Stimulated activated CD4-positive, alpha-beta T cell treated with anti-CD3 and anti-CD28 coated beads, TNF-alpha, amount 100 ng/mL, for 48 hours (primary cell): ENCODE measurements at places on chromosomes 7 and 10.

DNA sequence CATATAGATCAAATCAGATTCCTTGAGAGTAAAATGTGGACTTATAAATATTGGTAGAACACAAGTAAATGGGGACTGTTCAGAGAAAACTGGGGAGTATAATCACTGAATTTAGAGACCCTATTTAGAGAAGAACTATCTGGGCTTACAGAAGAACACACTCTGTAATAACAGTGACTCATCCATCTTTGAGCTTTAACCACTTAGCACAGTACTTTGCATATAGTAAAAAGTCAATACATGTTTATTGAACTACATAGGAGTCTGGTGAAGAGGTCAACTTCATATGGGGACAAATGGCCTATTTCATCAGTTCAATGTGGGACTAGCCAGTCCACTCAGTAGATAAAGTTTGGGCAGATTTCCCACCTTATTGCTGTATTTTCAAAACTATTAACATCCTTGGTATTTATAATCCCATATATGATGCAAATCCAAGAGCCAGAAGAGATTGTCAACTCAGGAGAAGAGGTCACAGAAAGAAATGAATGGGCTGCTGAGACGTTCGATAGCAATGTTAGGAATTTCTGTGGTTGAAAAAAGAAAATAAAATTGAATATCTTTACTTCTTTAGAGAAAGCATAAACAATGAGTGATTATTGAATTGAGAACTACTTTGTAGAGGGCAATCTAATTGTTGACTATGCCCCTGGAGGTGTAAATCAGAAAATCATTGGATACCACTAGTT lies 119.3 kb upstream of the CACNA2D1 start:
- no peak for DNase-seq

DNA sequence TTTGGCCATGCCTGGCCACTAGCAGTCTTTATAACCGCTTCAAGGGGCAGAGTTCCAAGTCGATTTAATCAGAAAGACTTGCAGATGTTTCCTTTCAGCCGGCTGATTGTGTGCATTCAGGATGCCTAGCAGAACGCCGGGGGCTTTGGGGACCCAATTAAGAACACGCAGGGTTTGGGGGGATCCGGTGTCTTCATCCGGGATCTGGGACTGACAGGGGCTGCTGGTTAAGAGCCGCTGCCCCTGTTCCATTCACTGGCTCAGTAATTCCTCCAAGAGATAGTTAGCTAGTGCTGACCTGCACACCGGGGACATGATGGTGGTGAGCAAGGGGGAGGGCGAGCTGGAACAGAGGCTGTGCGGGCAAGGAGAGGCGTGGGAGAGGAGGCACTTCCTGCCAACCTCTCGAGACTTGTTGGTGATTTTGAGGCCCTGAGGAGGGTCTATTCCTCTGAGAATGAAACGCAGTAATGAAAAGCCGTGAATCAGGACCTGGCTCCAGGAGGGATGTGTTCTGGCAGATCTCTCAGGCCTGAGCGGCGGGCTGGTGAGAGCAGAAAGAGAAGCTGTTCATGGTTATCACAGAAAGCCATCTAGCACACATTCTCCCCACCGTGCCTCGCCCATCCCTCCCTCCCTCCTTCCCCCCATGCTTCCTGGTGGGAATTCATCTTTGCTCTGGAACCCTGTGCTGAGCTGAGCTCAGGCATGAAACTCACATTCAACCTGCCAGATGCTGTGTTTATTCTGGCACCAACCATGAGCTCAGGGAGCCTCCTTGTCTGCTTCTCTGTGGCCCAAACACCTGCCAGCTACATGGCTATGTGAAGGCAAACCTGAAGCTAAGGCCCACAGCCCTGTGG lies 152.0 kb downstream of the CCDC3 start:
- no peak for DNase-seq

DNA sequence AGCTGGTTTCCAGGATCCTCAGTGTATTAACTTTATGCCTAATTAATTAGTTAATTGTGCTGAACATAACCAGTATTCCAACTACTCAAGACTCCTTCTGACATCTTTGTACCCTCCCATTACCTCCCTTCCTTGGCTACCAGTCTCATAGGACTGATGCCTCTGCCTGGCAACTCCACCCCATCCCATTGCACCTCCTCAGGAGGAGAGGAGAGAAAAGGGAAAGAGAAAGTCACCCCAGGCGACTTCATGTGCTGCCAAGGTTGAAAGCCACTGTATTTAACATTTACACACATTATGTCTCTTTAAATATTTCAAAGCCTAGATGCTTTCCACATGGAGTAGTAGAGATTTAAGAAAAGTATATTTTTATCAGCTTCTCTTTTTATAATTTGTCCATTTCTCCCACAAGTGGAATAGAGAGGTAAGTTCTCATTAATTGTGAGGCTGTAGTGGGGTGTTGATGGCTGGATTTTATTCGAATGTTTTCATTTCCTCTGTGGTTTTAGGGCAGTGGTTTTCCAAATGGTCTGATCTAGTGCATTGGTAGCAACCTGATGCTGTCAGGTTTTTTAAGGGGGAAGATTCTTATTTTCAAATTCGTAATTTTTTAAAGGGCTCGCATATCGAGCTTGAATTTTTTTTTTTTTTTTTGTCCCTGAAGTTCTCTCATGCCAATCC lies 148.0 kb downstream of the BICC1 start:
- DNase-seq = no peak

DNA sequence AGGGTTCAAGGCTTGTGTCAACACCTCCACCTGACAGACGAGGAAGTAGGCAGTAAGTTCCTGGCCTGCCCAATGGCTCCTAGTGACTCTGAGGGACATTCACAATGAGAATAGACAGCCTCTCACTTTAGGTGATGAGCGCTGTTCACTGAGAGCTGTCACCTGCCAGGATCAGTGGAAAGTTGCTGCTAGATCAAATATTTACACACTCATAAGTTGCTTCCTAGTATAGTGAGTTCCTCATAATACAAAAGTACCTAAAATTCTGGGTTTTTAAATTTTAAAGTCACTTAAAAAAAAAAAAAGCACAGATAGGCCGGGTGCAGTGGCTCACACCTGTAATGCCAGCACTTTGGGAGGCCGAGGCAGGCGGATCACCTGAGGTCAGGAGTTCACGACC lies 320.8 kb downstream of the PRPF18 start:
- no peak for DNase-seq

DNA sequence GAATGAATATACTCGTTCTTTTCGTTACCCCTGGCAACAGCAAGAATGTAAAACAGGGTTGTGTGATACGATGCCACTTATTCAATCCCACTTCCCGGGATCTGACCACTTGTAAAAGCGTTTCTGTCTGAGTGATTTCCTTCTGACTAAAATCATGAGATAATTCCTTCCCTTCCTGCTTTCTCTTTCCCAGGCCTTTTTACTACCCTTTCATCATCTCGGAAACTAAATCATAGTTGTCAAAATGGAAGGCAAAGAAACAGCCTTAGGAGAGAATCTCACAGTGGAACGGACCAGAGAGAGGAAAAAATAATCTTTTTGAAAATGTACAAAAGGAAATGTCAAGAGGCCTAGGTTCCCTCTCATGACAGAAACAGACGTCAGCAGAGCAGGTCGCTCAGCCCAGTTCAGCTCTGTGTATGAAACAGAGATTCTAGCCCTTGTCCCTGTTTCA lies 29.8 kb downstream of the DIP2C start:
- DNase-seq = no peak

DNA sequence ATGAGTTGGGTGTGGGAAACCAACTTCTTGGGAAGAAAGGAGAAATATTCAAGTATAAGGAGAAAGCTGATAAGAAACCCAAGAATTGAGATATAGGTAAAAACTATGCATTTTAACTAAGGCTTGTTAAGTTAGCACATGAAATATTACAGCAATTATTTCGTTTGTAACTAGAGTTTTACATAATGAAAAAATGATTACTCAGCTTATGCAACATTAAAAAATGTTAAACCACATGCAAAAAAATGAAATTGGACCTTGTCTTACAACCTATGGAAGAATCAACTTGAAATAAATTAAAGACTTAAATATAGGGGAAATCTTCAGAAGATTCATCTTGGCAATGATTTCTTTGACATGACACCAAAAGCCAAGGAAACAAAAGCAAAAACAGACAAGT lies 183.2 kb downstream of the CDCA7L start:
- DNase-seq = no peak

DNA sequence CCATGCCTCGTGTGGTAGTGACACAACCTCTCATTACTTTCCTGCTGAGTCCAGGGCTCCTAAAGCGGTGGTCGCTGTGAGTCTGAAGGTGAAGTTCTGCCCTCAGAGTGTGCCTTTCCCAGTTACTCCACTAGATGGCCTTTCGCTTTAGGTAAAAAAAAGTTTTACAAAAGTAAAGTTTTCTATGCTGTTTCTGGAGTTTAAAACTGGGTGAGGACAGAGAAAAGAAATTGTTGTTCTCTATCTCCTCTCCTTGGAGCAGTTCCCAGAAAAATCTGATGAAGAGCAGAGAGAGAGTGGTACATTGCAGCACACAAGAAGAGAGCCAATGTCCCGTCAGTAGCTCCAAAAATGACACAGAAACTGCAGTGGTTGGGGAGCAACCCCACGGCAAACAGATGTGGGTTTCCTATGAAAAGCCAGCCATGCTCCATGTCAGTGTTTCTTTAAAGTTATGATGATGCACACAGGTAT lies 257.1 kb downstream of the GLI3 start:
- DNase-seq = no peak

GRCh38 chr10:85043207-85043606 lies 714.8 kb downstream of the CCSER2 start:
- no peak for DNase-seq

DNA sequence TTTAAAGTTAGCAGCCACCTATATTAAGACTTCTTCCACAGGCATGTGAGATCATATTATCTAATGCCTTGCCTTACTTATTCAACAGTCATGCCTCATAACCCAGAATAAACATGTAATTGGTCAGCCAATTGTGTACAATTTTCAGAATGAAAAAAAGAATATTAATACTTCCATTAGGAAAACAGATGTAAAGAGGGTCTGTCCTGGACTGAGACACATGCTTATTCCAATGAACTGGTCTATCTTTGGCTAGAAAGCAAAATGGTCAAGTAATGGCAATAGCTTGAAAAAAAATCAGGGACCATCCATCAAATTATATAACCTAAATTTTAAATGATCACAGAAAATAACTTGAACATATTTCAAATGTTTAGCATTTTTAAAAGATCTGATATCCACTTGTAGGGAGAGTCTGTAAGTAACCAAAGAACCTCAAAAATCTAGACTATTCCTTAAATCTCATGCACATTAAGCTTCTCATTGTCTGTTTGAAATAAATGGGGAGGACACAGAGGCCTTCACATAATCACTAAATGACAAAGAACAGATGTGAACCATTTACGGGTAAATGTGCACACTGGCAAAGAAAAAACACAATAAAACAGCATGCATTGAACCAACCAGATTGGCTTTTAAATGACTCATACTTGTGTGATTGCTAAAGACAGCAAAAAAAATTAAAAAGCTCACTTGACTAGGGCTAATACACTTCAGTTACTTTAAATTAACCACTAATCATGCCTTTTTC lies 568.8 kb upstream of the PCDH15 start:
- DNase-seq = no peak

- DNase-seq = no peak
Observed at GRCh38 chr10:87036623-87037022, 16.5 kb downstream of the FAM25A start.

DNA sequence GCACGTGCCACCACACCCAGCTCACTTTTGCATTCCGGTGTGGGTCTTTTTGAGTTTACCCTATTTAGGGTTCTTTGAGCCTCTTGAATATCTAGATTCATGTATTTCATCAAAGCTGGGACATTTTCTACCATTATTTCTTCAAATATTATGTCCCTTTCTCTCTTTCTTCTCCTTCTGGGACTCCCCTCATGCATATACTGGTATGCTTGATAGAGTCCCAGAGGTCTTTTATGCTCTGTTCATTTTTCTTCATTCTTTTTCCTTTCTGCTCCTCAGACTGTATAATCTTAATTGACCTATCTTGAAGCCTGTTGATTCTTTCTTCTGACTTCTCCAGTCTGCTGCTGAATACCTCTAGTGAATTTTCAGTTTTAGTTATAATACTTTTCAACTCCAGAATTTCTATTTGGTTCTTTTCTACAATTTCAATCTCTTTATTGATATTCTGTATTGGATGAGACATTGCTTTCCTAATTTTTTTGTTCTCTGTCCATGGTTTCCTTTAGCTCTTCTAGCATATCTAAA lies 9.1 kb upstream of the WAC start:
- DNase-seq = no peak

GRCh38 chr10:119439922-119440321 lies 102.6 kb downstream of the RGS10 start:
- DNase-seq = no peak

- no peak for DNase-seq
Observed at GRCh38 chr10:94000638-94001415, 7.1 kb downstream of the PLCE1 start.

DNA sequence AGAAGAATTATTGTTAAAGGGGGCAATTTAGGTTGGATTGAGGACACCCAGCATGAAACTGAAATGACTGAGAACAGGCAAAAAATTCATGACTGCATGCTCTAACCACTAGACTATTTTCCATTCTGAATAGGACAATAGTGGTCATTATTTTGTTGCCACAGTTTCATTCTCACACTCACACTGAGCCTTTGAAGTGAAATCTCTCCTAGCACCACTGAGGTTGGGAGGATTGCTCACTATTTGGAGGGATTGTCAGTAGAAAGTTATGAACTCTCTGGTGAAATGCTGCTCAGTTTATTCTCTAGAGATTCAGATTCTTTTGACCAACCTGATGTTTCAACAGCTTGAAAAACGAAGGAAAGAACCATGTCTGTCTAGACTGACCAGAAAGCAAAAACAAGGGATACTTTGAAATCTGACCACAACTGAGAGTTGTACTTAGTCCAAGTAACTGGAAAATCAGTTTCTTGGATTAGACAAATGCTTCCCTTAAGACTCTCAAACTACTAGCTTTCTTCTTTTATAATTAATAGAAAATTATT lies 191.2 kb downstream of the DYNC1I1 start:
- no peak for DNase-seq
